Activated T-cell treated with anti-CD3 and anti-CD28 coated beads for 4 hours (primary cell): ENCODE measurements at places on chromosomes 6 and 20.
A peak's percentile ranks its signal among the peaks of the same experiment; 100 is the strongest.

DNA sequence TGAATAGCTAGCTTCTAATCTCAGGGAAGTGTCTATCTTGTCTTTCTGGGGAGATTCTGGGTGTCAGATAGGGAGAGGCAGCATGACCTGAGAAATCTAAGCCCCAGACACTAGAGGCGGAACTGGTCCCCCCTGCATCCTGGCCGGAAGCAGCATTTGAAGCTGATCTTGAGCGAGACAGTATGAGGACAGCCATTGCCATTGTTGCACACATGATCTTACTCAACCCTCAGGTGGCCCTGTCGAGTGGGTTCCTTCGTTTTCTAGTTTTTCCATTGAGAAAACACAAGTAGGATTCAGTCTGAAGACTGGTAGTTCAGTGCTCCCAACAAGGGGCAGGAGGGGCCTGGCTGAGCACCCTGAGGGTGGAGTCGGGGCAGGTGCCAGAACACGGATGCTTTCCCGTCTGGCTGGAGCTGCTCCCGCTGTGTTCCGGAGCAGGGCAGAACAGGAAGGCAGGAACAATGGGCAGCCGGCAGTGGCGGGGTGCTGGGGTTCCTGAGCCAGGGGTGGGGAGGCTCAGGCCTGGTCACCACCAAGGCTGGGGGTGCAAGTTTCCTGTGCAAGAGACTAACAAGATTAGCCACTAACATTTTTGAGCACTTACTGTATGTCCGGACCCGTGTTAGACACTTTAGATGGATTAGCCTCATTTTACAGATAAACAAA is 7.9 kb upstream of the SDCBP2 start:
- no peak for DNase-seq

GRCh38 chr6:150308812-150309645 is 59.8 kb upstream of the IYD start:
- DNase-seq = no peak

DNA sequence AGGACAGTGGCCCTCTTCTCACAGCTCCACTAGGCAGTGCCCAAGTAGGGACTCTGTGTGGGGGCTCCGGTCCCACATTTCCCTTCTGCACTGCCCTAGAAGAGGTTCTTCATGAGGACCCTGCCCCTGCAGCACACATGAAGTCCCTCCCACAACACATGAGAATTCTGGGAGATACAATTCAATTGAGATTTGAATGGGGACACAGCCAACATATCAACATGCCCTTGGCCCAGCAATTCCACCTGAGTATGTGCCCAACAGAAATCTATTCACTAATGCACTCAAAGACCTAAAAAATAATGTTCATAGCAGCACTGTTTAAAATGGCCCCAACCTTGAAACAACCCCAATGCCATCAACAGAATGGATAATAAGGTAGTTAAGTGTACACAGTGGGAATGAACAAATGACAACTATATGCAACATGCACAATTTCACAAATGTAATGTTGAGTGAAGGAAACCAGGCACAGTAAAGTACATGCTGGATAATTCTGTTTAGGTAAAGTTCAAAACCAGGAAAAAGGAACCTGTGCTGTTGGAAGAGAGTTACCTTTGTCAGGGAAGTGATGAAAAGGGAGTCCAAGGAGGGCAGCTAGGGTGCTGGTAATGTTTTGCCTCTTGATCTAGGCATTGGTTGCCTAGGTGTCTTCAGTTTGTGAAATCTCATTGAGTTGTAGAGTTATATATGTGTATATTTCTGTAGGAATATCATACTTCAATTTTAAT is 16.1 kb downstream of the ISM1 start:
- DNase-seq = no peak

DNA sequence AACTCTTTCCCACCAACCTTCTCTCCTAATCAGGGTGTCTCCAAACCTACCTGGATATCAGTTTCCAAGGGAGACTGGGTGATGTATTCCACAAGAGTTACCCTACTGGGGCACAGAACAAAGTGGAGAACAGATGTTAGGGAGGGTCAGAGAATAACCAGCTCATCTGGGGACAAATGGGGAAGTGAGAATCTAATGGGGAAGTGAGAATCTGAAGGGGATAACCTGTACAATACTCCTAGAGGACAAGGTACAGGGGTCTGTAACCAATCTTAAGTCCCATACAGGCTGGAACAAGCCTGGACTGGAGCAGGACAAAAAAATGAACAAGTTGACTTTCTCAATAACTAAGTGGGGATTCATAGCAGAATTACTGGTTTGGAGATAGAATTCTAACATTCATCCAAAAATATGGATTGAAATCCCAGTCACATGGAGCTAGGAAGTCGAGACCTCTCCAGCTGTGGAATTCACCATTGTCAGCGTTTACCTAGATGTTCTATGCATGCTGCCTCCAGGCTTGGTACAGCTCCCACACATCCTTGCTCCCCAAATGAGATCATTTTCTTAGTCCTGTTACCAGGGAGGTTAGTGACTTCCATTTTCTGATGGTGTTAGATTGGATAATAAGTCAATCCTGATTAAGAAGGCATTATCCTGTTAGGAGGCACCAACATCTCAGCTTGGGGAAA is 214.8 kb upstream of the MOCS1 start:
- no peak for DNase-seq

- DNase-seq = no peak
Measured at GRCh38 chr6:7148100-7148822, 40.5 kb downstream of the RREB1 start.

DNA sequence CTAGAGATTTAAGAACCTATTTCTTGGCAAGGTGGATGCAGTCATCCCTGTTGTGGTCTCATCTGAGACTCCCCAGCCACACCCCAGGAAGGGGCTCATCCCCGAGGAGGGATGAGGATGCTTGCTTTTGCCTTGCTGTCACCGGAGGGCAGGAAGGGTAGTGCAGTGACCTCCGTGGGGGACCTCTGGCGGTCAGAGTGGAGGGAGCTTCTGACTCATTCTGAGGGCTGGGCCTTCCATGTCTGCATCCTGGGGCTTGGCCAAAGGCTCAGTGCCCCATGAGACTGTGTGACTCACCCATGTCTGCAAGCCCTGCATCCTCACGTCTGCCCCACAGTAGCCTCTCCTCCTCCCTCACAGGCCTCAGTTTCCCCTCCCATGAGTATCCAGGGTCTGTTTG is 38.7 kb downstream of the UQCC2 start:
- DNase-seq = no peak

DNA sequence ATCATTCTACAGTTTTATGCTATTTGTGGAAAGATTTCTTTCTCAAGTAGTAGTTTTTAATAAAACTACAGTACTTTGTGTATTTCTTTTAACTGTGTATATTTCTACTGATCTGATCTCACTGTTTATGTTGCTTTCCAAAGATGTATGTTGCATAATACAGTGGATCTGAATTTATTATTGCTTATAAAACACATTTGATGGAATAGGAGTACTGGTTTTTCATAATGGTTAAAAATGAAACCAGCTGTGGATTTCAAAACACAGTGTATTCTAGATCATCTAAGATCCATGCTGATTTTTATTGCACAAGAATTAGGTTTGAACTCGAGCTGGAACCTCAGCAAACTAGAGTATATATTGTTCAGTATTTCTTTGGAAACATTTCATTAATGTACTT is 8.0 kb downstream of the NKX2-4 start:
- DNase-seq = no peak

- no peak for DNase-seq
Measured at GRCh38 chr6:17966451-17966850, 21.0 kb downstream of the KIF13A start.

DNA sequence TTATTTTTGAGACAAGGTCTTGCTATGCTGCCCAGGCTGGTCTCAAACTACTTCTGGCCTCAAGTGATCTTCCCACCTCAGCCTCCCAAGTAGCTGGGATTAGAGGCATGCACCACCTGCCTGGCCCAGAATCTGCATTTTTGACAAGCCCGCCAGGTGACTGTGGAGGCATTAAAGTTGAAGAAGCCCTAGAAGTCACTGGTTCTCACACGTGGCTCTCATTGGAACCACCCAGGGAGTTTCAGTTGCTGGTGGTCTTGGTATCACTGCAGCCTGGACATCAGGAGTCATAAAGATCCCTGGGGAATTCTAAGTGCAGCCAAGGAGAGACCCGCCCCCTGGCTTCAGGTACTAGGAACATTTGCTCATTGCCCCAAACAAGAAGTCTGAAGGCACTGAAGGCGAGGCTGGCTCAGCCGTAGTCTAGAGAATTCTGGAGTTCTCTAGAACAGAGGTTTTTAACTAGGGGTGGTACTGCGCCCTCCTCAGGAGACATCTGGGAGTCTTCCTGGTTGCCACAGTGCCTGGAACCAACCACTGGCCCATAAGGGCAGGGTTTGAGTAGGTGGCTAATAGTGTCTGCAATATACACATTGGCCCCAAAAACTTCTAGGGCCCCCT is 182.8 kb downstream of the ZMYND8 start:
- no peak for DNase-seq

DNA sequence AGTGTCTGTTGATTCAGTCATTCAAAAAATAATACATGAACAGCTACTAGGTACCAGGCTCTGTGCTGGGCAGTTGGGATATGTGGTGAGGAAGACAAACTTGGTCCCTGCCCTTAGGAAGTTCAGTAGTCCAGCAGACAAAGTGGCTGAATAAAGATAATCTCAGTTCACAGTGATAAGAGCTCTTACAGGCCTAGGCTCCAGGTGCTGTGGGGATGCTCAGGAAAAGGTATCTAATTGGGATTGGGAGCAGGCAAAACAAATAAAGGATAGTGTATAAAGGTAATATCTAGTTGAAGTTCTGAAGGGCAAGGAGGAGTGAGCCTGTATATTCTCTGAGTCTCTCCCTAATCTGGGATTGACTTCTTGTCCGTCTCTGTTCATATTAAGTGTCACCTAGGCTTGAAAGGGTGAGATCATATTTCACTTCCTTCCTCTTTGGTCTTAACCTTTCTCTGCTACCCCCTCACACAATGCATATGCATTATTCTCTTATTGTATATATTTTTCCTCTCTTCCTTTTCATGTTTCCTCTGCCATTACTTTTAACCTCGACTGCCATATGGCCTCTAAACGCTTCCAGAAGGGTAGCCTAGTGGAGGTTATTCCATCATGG is 13.5 kb downstream of the PTPN1 start:
- DNase-seq = no peak

GRCh38 chr6:11204794-11205366 is 27.6 kb downstream of the NEDD9 start:
- no peak for DNase-seq

- no peak for DNase-seq
Measured at GRCh38 chr20:63232235-63233060, 3.3 kb upstream of the BIRC7 start.

DNA sequence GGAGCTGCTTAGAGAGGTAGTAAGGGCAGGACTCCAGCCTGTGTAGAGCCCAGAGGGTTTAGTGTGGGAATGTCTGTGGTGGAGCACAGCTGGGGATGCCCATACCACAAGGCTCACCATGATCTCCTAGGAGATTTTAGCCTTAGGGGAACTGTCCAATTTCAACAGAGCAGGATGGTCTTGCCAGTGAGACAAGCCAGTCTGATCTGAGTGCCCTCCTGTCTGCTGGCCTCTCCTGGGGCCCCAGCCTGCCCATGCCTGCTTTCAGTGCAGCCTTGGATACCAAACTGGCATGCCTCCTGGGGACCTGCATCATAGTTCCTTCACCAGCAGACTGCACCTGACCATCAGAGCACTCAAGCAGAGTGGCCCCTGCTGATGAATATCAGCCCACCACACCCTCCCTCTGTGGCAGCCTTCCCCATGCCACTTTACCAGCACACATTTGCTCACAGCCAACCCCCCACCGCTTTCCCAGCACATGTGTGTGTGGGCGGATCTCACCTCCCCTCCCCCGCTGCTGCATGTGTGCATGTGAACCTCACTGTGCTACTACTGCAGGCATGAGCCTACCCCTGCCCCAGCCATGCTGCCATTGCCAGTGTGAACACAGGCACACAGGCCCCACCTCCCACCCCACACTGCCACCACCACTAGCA is 7.9 kb upstream of the TREM1 start:
- no peak for DNase-seq

GRCh38 chr6:89145091-89145955 is 532 bp upstream of the PM20D2 start:
- peak; percentile 5 for DNase-seq

GRCh38 chr6:47718571-47718970 is 20.2 kb downstream of the ADGRF4 start:
- DNase-seq = no peak
